Left colon (tissue), 2 donors: ENCODE measurements at places on chromosomes 5 and 9.

GRCh38 chr5:40988746-40989510 is 79.6 kb downstream of the C7 start:
- DNase-seq: no peak

GRCh38 chr9:87342743-87343142 is 154.9 kb upstream of the DAPK1 start:
- no peak for DNase-seq

DNA sequence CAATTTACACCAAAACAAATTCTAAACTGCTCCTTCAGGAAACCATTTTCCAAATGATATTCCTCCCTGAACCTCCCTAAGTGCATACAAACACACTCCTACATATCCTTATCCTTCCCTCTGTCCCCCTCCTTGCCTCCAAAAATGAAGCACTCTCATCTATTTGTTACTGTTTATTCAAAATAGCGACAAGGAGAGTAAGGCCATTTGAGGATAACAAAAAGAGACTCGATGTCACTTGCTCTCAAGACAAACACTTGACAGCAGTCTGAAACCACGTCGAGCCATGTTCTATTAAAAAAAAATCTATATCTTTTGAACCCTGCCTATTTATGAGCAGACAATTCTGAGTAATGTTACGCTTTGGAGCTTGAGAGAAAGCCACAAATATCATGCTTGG is 547.9 kb downstream of the DTWD2 start:
- DNase-seq: no peak

GRCh38 chr9:112754578-112754977 is 4.0 kb downstream of the SNX30 start:
- no peak for DNase-seq

- no peak for DNase-seq
These were observed 50.5 kb upstream of the CTNNAL1 start for GRCh38 chr9:109063760-109064159.

DNA sequence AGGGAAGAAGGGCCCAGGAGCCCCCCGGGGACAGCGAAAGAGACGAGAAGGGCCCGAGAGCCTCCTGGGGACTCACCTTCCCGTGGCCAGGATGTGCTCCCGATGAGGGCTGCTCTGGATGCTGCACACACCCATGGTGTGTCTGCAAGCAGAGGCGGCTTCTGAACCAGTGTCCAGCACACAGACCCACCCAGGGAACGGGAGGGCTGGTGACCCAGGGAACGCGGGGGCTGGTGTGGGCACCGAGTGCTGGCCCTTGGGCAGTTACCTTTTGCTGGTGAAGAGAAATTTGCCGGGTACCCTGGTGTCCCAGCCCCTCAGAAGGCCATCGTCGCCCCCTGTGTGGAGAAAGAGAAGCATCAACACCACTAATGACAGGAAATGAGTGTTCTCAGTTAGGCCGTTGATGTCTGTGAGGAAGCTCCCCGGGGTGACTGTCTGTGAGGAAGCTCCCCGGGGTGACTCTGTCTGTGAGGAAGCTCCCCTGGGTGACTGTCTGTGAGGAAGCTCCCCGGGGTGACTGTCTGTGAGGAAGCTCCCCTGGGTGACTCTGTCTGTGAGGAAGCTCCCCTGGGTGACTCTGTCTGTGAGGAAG is 13.2 kb downstream of the MRPL41 start:
- DNase-seq: no peak

DNA sequence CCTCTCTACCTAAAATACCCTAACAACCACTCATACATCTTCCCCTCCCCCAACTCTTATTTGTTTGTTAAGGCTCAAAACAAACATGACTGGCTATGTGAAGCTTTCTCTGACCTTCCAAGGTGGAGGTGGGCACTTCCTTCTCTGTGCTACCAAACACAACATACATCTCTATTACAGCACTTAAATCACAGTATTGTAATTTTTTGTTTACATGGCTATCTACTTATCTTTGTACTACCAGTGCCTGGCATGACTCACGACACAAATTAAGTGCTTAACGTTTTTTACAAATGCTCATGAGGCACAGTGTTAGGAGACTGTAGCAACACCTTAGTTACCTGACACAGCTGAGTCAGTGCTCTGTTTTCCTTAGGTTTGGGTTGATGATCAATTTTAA is 18.6 kb downstream of the HOMER1 start:
- no peak for DNase-seq

- DNase-seq: no peak
These were observed 758.5 kb upstream of the EDIL3 start for GRCh38 chr5:85143138-85143537.

DNA sequence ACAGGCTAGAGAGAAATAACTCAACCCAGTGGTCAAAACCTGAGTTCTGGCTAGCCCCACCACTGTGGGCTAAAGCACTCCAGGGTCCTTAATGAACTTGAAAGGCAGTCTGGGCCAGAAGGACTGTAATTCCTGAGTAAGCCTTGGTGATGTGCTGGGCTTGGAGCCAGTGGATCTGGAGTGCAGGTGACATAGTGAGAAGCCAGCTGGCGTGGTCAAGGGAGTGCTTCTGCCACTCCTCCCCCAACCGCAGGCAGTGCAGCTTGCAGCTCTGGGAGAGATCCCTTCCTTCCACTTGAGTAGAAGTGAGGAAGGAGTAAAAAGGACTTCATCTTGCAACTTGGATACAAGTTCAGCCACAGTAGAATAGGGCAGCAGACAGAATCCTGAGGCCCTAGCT is 424.0 kb downstream of the CDH18 start:
- no peak for DNase-seq

DNA sequence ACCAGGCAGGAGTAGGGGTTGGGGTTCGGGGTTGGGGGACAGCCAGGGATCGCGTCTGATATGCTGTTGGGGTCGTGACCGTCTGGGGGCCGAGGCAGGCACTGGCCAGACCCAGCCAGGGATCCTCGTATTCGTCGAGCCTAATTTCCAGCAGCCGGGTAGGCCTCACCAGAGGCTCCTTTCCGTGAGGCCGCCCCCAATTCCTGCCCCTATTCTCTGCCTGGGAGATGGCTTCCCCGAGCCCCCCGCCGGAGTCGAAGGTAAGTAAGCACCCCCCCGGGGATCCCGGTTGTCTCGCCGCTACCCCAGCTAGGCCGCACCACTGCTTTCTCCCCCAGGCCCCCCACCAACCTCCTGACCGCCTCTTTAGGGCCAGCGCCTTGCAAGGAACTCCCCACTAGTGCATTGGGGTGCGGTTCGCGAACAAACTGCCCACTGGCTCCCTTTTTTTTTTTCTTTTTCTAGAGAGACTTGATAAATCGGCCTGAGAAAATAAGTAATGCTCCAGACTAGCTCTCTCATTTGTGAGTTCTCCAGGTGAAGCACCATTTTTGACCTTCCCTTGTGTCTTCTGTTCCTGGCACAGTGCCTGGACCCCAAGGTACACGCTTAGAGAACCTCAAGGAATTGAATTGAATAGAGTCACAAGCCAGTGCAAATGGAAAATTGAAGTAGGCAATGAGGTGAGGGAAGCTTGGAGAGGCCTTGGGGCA is 435 bp downstream of the ZNF189 start:
- no peak for DNase-seq

GRCh38 chr5:155091768-155092717 is 78.5 kb downstream of the KIF4B start:
- no peak for DNase-seq

DNA sequence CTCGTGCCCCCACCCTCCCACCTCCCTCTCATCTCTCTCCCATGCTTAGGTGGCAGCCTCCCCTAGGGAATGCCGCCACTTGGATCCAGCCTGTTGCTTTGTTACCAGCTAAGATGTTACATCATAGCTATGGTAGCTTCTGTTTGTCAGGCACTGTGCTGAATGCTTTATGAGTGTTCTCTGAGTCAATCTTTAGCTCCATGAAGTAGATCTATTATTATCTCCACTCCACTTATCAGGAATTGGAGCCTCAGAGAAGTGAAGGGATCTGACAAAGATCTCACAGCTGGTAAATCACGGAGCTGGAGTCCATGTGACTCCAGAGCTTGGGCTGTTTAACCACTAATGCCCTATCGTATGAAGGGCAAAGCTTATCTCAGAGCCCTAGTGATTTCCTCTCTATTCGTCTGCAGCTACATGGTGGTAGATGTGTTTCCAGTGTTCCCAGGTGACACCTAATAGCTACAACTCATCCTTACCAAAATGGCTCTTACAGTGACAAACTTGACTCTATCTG is 54.1 kb downstream of the GARNL3 start:
- no peak for DNase-seq

DNA sequence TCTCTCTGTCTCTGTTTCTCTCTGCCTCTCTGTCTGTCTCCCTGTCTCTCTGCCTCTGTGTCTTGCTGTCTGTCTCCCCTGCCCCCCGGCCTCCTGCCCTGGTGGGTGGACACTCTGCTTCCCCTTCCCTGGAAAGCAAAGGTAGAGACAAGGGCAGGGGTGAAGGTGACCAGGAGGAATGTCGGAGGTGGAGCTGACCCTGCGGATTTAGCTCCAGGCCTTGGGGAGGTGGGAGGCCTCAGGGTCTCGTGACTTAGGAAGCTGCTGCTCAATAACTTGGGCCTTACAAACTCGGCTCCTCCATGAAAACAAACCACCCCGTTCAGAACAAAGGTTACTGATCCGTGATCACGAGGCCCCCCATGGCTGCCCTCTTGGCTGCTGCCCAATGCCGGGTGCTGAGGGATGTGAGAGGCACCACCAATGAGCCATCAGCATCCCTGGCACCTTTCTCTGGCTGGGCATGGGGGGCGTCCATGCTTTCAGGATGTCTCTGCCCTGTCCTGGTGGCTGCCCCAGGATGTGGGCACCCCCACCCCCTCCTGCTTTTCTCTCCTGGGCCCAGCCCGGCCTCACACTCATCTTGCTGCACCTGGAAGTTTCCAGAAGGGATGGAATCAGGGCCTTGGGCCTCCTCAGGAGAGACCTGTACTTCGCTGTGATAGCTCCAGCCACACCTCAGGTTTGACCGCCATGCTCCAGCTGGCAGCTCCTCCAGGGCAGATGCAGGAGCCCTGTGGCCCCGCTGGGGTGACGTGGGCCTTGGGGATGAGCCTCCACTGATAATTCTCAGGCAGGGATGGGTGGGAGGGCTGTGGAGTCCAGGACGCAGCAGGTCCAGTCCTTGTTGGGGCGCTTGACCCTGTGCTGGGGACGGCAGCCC is 14.8 kb upstream of the SLC6A19 start:
- peak; percentile 22 for DNase-seq

GRCh38 chr5:138666226-138666742 is 86.9 kb upstream of the CTNNA1 start:
- DNase-seq: no peak
